SK-MEL-5 (cell line): ENCODE measurements at places on chromosomes 5 and 9.

GRCh38 chr9:4814913-4815312 is 22.2 kb downstream of the RCL1 start:
- DNase-seq = no peak

- no peak for DNase-seq
Measured at GRCh38 chr5:143019157-143019556, 249.0 kb downstream of the ARHGAP26 start.

DNA sequence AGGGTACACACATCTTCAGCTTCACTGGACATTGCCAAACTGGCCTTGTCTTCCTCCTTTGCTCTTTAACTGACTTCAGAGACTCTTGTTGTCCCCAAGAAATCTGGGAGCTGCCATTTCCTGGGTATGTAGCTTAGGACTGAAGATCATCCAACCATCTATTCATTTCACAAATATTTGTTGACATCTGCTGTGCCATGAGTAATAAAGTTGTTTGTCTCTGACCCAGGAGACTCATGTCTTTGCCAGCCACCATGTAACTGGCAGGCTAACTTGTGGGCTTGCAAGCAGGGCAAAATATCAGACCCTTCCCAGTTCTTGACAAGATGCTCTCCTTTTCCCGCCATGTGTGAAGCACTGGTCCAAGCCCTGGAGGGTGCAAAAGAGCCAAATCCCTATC is 17.1 kb upstream of the TOR1B start:
- DNase-seq = no peak

DNA sequence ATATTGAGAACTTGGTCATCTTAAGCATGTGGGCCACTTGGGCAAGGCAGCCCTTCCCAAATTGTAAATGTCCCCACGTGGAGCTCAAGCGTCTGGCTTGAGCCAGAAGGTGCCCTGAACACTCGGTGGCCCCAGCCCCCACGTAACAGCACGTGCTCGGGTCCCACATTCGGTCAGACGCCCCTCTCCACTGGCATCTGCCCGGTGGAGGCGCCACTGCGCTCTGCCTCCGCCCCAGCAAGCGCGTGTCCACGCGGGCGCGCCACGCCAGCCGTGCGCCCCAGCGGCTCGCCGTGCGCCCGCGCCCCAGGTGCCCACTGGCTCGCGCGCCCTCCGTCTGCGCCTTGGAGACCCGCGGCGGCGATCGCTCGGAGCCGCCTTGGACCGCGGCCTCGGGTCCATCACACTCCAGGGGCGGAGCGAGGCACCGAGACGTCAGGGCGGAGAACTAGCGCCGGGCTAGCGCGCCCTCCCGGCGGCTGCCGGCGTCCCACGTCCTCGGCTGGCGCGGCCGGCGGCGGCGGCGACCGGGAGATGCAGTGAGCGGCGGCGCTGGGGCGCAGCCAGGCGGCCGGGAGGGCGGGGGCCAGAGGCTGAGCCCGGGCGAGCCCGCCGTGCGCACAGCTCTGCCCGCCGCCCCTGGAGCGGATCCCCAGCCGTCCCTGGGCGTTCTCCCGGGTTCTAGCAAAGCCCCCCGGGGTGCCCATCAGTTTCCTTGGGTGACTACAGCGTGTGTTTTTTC is at the start of gene PALM2AKAP2:
Gene PALM2AKAP2 (plus strand): TSS at position 488 of the 742 bp plus-strand sequence. CDS start 291 bp downstream, outside the sequence.
- DNase-seq = peak; percentile 59

GRCh38 chr9:130701059-130702022 is 7.8 kb downstream of the EXOSC2 start:
- DNase-seq = peak; percentile 84

GRCh38 chr5:116626272-116626723 is 51.7 kb upstream of the SEMA6A start:
- DNase-seq = no peak

- DNase-seq = no peak
Measured at GRCh38 chr9:89535461-89535860, 37.5 kb upstream of the SEMA4D start.

DNA sequence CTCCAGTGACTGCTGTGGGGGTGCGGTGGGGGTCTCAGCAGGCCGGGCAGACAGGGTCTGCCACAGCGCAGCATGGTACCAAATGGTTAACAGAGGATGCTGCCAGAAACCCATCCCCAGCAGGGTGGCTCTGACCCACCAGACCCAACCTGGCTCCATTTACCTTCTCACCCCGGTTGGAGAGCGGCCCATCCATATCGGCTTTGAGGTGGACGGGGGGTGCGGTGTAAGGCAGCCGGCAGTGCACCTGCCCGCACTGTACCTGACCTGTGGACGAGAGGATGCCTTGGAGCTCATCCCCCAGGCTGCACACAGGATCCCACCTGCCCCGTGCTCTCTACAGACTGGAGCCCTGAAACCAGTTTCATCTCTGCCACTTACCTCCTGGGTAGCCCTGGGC is 19.3 kb downstream of the LHX6 start:
- DNase-seq = no peak

DNA sequence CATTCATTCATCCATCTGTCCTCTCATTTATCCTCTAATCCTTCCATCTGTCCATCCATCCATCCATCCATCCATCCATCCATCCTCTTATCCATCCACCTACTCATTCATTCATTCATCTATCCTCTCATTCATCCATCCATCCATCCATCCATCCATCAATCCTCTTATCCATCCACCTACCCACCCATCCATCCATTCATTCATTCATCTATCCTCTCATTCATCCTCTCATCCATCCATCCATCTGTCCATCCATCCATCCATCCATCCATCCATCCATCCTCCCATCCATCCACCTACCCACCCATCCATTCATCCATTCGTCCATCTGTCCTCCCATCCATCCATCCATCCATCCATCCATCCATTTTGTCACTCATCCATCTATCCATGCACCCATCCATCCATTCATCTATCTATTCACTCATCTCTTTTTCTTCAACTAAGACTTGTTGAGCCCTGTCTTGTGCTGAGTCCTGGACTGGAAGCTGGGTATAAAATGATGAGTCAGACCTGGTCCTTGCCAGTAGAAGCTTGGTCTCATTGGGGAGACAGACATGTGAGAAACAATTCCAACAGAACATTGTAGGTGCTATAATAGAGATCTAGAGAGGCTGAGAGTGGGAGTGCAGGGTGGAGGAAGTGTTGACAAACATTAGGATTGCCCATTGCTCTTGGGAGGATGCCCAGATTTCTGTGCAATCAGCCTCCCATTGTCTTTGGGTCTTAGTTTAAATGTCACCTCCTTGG is 55.0 kb upstream of the IER5L start:
- DNase-seq = no peak

- no peak for DNase-seq
Measured at GRCh38 chr5:114250536-114250935, 111.3 kb upstream of the KCNN2 start.

DNA sequence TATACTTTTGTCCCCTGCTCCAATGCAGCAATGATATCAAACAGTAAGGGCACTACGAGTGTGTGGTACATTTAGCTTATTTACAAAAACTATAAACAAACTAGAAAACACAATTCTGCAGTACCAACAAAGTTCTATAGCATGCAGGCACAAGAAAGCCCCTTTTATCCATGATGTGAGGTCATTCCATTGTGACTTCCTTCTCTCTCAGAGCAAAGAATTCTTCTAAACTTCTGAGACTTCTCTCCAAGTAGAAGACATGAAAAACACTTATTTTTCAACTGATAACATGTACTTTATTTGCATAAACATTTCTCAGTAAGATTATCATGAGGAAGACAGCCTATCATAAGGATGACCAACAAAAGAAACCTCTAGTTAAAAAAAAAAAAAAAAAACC is 569.8 kb downstream of the TLE1 start:
- no peak for DNase-seq

GRCh38 chr5:65482736-65483545 is 1.2 kb upstream of the ADAMTS6 start:
- DNase-seq = peak; percentile 47

GRCh38 chr5:142561486-142562097 is 124.3 kb downstream of the FGF1 start:
- no peak for DNase-seq

DNA sequence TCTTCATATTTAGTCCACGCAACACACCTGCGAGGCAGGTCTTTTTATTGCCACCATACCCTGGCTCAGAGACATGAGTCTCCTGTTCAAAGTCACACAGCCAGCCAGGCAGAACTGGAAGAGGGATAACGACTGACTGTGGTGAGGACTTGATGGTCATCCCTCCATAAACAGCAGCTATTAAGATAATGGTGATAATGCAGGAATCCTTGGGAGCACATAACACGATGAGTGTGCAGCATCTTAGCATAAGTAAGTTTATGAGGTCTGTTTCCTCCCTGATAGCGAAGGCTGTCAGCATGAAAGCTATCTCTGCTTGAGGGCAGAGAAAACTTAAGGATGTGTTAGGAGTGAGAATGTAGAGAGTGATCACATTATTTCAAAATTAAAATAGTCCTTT is 30.9 kb downstream of the KCTD16 start:
- no peak for DNase-seq

DNA sequence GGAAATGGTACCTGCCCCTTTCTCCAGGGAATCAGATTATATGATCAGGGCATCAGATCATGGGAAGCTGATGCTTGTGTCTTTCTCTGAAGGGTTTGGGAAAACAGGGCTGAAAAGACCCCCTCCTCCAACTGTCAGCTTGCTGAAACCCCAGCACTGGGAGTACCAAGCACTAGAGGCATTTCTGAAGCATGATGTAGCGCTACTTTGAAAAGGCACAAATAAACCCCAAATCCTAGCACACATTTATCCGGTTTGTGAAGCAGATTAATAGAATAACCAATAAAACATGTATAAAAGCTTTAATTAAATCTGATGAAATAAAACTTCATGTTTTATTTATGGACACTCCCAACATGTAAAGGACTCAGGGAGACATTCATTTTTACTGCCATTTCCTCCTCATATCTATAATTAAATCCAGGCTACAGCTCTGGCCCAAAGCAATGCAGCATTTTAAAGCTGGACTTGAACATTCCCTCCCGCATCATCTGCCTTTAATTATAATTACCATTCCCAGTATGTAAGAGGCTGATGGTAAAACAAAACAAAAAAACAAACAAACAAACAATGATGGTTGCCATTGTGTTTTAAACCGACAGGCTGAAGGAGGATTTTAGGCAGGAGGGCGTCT is 298.2 kb upstream of the RFX3 start:
- no peak for DNase-seq

GRCh38 chr5:179886190-179886911 is 21.3 kb downstream of the TBC1D9B start:
- no peak for DNase-seq

- DNase-seq = no peak
Measured at GRCh38 chr5:2019716-2020115, 137.0 kb upstream of the IRX4 start.

GRCh38 chr5:54745599-54745998 is 228.0 kb downstream of the SNX18 start:
- DNase-seq = no peak

- peak; percentile 34 for DNase-seq
Measured at GRCh38 chr9:87883990-87884389, 1.3 kb downstream of the SPATA31E1 start.

- peak; percentile 78 for DNase-seq
Measured at GRCh38 chr9:87392086-87392485, 105.6 kb upstream of the DAPK1 start.

DNA sequence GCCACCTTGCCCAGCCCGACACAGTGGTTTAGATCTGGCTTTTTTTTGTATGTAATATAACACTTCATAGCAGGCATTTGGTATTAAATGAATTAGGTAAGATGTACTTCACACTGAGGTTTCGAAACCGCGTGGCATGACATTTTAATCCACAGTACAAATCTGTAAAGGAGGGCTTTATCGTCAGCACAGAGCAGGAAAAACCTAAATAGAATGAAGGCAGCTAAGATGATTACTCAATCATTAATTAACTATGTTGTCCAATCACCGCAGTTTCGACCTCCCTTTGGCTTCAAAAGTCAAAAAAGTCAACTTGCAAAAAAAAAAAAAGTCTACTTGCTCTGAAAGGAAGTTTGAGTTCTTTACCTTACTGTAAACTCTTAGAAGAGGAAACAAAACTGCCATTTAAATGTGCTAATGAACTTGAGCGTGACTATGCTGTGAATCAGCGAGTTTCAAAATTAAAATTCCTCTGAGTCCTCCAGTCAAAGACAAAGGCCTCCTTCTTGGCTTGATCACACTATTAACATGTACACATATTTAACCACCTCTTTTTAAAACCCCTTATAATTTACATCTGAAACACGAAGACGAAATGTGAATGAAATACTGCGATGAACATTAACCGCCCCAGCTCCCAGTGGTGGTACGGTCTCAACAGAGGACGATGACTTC is 698 bp upstream of the SEC24A start:
- peak; percentile 41 for DNase-seq

GRCh38 chr5:150734579-150735384 is 24.0 kb downstream of the DCTN4 start:
- DNase-seq = no peak

GRCh38 chr9:38274800-38275199 is 117.7 kb upstream of the ALDH1B1 start:
- no peak for DNase-seq

DNA sequence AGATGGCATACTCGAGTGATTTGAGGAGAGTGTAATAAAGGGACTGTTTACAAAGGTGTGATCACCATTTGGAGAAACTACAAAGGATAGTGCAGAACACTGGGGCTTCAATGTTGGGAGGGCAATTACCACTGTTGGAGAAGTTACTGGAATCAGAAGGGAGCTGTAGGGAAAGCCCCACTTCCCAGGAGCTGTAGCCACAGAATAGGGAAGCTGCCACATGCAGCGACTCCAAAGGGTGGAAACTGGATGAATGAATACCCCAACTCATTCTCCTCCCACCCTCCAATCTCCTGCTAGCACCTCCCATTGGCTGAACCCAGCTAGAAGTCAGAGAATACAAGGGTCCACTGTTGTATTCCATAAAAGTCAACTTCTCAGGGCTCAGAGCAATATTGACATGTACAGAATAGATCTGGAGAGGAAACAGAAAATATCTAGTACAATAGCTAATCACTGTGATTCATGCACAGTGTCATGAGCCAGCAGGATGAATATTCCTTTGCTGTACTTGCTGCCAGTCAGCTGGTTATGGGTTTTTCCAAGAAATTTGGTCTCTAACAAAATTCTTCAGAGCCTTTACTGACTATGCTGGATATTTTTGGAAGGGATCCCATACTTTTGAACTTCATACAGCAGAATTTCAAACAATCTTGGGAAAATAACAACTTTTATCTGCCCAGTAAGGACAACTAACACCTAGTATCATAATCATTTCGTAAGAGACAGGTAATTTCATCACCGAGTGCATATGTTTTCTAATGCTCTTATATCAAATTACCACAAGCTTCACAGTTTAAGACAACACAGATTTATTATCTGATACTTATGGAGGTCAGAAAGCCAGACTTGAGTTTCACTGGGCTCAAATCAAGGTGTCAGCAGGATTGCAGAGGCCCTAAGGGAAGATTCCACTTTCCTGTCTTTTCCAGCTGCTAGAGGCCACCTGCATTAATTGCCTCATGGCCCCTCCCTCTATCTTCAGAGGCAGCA is 39.6 kb downstream of the PDCD1LG2 start:
- no peak for DNase-seq
